HCEC 1CT (cell line): ENCODE measurements at places on chromosomes 7 and 10.

- no peak for DNase-seq
Observed at GRCh38 chr10:76035206-76036110, 604.0 kb downstream of the LRMDA start.

DNA sequence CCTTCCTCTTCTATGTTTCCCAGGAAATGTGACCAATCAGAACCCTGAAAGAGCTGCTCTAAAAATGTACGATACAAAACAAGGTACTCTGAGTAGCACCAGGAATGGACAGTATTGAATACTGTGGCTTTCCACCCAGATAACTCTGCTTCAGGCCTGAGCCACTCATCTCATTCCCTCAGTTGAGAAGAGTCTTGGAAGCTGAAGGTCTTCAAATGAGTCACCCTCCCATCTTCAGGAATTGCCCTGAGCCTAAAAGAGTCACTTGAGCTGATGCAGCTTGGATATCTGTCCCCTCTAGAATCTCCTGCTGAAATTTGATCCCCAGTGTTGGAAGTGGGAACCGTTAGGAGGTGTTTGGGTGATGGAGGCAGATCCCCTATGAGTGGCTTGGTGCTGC is 210.4 kb downstream of the DGKI start:
- no peak for DNase-seq

DNA sequence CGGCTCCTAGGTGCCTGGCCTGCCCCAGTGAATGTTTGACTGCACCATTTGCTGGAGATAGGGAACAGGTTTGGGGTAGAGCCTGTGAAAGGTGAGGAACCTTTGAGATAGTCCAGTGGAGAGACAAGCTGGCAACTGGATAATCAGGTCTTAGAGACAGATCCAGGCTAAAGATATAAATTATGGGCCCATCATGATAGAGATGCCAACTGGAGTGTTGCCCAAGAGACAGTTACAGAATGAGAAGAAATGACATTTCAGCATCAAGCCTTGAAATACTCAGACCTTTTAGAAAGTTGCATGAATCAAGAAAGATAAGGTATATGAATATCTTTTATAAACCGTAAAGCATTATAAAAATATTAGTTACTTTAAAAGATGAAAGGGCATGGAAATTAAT is 27.1 kb downstream of the CREB3L2 start:
- no peak for DNase-seq

- DNase-seq: no peak
Observed at GRCh38 chr10:7069706-7070105, 341.1 kb downstream of the SFMBT2 start.

DNA sequence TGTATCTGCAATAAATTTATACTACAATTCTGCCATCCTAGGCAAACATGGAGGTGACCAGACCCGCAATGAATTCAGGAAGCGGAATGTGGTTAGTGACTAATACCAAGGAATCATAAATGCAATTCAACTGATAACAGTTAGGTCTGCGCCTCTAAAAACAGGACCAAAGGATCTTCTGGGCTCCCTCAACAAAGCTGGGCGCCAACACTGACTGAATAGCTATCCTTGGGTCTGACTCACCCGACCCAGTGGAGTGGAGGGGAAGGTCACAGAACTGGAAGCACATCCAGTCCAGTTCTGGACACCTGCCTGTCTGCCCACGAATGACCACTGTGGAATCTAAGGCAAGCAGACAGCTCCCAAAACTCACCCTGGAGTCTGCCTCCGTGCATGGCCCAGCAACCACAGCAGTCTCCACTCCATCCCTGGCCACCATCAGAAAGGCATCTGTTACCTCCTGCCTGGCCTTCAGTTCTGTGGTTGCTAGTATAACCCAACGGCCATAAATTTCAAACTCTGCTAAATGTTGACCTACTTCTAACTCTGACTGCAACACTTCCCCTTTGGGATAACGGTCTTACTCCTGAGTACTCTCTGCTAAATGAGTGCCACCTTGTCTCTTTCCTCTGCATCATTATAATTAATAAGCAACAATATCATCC is 43.0 kb upstream of the DLX6 start:
- DNase-seq: no peak

GRCh38 chr7:151157645-151158329 is 9.7 kb downstream of the GBX1 start:
- DNase-seq: no peak

GRCh38 chr10:110679486-110680272 is 35.5 kb downstream of the RBM20 start:
- DNase-seq: no peak

- DNase-seq: peak; percentile 33
Observed at GRCh38 chr7:27161214-27161720, 4.1 kb downstream of the HOXA9 start.

DNA sequence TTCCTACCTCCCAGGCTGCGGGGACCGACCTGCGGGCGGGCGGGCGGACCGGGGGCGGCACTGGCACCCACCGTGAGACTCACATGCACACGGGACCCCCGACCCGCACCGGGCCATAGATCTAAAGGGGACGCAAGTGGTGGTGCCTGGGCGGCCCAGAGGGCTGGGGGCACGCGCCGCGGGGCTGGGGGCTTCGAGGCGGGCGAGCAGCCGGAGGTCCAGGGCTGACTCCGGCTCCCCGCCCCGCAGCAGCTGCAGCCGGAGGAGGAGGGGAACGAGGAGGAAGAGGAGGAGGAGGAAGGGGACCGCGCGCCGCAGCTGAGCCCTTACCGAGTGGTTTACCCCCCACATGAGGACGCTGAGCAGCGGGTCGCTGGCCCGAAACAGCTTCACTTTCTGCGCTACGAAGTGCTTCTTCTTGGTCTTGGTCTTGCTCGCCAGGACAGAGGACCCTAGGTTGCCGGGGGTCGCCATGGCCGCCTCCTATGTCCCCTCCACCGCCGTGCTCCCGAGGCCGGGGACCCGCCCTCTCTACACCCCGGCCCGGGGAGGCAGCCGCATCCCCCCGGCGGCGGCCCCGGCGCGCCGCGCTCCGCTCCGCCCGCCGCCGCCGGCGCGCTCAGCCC is 412 bp downstream of the PIP4K2A start:
- peak; percentile 20 for DNase-seq

DNA sequence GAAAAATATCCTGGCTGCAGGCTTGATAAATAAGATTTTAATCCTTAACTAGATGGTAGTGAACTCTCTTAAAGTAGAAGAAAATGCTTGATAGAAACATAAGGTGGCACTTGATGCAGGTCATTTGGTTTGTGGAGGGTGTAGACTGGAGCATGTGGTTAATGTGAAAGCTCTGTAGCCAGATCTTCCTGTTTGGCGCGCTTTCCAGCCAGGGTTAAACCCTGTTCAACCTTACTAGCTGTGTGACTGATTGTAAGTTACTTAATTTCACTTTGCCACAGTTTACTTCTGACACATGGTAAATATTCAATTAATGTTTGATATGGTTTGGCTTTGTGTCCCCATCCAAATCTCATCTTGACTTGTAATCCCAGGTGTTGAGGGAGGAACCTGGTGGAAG is 394.0 kb downstream of the REEP3 start:
- no peak for DNase-seq

DNA sequence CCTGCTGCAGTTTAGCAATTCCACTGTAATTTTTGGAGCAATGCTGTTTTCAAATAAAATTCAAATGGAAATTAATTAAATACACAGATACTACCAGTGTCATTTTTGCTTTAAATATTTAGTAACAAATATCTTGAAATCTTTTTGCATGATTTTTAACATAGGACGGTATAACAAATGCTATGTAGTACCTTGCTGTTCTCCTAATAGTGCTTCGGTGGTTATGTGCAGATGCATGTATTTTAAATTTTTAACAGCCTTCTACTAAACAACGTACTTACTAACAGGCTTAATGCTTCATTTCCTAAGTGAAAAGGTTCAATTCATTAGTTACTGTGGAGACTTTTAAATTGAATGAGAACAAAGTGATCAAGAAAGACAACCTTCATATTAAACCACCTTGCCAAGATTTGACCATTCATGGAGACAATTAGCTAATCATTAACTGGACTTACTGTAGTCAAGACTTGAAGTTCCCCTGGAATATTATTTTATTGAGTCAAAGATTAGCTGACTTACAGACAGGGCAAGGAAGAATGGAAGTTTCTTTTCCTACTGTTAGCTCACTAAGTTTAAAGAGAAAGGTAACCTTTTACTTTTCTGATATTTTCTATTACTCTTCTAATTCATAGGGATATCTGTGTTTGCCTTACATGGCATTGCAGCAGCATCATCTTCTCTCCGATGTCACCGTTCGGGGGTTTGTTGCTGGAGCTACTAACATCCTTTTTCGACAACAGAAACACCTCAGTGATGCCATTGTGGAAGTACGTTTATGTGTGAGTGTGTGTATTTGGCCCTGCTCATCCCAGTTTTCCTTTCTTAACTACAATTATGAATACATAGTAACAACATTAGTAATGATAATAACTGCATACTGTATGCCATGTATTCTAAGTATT is 74.3 kb downstream of the AVL9 start:
- no peak for DNase-seq

- DNase-seq: no peak
Observed at GRCh38 chr7:35676211-35676610, 18.7 kb downstream of the HERPUD2 start.

GRCh38 chr7:128202287-128202957 is 38.7 kb upstream of the LEP start:
- DNase-seq: no peak

DNA sequence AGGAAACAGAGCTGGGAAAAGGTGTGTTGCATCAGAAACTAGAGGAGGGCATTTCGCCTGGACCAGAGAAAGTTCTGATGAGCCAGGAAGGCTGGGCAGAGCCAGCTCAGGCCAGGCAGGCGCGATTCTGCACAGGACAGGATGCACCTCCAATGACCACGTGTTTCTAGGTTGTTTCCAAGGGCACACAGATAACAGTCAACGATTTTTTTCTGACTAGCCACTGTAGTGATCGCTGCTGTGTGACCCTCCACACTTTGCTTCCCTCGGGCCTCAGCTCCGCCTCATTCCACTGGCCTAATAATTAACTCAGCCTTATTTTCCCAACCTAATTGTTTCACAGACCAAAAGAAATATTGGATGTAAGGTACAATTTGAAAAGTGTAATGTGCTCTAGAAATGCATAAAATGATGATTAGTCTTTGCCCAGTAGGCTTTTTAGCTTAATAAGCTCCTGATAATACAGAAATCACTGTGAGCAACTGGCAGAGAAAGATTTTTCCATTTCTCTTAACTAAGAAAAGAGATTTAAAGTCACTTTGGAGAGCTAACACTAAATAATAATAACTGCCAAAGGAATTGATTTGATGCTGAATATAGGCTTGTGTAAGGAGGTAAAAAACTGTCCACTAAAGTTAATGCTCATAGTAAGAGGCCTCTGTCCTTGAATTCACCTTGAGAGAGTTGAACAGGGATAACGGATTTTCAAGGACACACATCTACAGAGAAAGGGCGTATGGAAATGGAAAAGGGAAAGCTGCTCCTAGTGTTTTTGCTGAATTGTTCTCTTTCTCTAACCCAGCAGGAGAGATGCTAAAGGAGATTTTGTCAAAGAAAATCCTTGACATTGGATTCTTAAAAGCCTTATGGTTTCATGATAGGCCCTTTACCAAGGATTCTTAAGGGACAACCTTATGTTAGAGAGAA is 291.0 kb upstream of the C7orf33 start:
- no peak for DNase-seq

DNA sequence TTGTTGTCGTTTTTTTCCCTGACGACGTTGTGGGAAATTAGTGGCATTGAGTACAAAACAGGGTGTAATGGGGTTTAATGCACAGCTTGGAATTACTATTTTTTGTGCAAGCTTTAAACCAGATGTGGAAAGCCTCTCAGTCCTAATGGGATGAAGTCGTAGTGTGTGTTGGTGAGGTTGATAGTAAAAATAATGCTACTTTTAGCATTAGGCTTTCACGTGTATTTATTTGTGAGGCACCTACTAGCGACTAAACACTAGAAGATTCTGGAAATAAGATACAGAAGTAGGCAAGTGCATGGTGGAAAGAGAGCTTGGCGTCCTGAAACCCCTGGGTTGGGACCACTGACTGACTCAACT is 588 bp upstream of the ORC5 start:
- no peak for DNase-seq
